T-helper 1 cell (primary cell): ENCODE measurements at places on chromosomes 1 and 21.

DNA sequence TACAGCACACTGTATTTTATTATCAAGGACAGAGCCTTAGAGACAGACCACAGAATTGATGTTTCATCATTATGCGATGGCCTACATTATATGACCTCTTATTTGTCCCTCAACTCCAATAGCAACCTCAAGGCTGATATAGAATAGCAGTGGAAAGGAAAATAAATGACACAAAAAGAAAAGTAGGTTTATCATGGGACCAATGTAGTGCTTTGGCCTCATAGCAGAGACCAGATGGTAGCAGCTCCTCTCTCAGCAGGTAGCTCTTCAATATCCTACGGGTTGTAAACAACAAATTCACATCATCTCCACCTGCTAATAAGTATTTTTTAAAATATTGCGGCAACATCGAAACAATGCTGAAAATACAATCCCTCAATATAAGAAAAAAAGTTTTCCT is 25.2 kb downstream of the ANP32E start:
- no peak for DNase-seq

GRCh38 chr21:45080232-45080631 is 5.9 kb downstream of the ADARB1 start:
- no peak for DNase-seq

GRCh38 chr1:97918961-97919360 is 1.9 kb downstream of the DPYD start:
- DNase-seq: no peak

DNA sequence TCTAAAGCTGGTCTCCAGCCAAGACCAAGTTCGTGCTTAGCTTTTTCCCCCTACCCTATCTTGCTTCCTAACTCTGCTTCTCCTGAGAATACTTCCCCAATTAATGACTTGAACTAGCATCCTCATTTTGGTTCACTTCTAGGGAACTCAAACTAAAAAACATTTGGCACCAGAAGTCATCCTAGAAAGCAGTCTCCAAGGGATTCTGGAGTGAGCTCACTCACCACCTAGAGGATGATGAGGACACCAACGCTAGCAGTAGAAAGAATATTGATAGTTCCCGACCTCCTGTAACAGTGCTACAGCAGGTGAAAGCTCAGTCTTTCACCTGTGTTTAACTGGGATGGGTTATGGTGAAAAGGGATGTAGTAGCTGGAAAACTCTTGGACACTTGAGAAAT is 4.7 kb upstream of the PSMB2 start:
- no peak for DNase-seq

GRCh38 chr1:242467556-242468145 is 56.8 kb downstream of the PLD5 start:
- no peak for DNase-seq
